ENCODE measurements at places on chromosomes 7 and 10. TPM values are rescaled to one million over a fixed set of nuclear protein-coding genes. Genes with fewer than 3 reads are reported as not detected.

ACHE gene
- total RNA-seq, result 8.8 TPM

CTNNA3 gene
- not detected for total RNA-seq

LYZL2 gene
- total RNA-seq, result not detected

CALHM1 gene
- not detected for total RNA-seq

CAMK2B gene
- total RNA-seq, result not detected

LRIT1 gene
- total RNA-seq, result not detected

PTPRE gene
- total RNA-seq, result 0.13 TPM

ASB10 gene
- not detected for total RNA-seq

GRM8 gene
- total RNA-seq, result not detected

AUTS2 gene
- total RNA-seq, result 0.58 TPM

RSPH10B2 gene
- 0.29 TPM for total RNA-seq

STEAP4 gene
- total RNA-seq, result 0.11 TPM

CALY gene
- not detected for total RNA-seq

OR9A2 gene
- not detected for total RNA-seq

GRCh38 chr7:94623820-94624219 is 32.1 kb downstream of the SGCE start:
- DNase-seq, result no peak

DNA sequence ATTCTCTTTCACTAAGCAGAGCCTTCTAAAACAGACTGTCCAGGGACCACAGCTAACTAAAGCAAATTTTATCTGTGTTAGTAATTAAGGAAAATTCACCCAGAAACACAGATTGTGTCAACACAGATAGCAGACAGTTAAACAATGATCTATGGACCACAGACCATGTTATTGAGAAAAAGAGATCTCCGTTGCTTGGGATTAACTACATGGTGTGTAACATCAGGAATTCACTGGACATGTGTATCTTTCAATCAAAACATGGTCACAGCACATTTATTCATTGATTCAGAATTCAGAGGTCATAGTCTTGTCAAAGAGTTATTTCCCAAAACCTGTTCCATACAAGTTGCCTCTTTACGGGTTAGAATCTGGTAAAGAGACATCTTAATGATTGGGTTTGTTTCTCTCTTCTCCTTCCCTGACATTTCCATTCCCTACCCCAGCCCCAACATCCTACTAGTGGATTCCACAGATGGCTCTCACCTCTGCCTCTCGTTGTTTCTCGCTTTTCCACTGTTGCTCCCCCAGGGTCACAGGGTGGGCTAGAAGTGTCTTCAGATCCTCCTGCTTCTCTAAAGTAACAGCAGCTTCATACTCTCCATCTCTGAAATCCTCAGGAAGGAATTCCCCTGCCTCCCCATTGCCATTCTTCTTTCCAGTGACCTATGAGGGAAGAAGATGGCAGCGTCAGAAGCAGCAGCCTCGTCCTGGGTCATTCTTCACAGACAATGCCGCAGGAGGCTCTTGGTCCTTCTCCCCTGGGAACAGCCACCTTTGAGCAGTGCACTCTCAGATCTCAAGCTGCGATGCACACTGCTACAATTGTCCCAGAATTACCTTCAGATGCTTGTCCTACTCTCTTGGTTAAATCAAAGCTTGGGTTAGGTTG is 958 bp downstream of the ANKRD1 start:
- no peak for DNase-seq

DNA sequence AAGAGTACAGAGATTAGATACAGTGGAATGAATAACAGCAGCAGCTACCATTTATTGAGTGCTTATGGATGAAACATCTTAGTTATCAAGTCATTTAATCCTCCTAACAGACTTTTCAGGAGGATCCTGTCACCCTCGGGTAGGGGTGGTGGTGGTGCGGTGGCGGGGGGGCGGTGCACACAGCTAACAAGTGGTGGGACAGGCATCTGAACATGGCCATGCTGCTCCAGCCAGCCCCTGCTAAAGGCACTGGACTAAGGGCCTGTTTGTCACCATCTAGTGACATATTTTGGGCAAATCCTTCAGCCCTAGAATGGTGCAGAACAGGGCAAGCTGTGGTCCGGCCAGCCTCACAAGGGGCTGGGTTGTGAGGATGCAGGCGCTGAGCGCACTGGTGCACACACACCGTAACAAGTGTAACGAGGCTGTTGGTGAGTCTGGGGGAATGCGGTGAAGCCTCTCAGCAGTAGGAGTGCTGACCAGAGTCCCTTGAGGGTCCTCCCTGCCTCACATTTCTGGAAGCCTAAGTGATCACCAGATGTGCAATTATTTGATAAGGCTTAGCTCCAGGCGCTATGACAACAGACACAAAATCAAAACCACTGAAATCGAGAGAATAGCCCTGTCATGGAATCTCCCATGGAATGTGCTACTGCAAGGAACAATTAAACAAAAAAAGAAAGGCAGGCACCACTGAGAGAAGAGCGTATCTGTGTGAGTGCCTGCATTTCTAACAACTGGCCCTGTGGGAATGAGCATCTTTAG is 102.2 kb downstream of the RNF216 start:
- no peak for DNase-seq

- DNase-seq, result no peak
Observed at GRCh38 chr10:119026301-119027110, 3.0 kb upstream of the NANOS1 start.

GRCh38 chr7:84236398-84236797 is 41.8 kb upstream of the SEMA3A start:
- no peak for DNase-seq

- no peak for DNase-seq
Observed at GRCh38 chr7:141312828-141313521, 238.2 kb upstream of the AGK start.

DNA sequence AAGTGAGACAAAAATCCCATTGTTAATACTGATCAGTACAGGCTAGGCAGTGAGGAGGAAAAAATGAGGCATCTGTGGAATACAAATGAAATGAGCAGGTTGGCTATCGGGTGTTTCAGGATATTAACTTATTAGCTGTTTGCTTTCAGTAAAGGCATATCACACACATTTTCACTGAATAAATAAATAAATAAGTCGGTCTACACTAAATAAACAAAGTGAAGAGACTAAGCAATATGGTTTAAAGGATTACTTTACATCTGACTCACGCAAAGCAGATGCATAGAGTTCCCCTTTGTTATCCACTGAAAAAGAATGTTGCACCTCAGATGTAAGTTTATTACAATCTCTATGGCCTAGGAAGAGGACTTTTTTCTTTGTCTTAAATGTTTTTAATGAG is 6.3 kb upstream of the SEMA3A start:
- no peak for DNase-seq

DNA sequence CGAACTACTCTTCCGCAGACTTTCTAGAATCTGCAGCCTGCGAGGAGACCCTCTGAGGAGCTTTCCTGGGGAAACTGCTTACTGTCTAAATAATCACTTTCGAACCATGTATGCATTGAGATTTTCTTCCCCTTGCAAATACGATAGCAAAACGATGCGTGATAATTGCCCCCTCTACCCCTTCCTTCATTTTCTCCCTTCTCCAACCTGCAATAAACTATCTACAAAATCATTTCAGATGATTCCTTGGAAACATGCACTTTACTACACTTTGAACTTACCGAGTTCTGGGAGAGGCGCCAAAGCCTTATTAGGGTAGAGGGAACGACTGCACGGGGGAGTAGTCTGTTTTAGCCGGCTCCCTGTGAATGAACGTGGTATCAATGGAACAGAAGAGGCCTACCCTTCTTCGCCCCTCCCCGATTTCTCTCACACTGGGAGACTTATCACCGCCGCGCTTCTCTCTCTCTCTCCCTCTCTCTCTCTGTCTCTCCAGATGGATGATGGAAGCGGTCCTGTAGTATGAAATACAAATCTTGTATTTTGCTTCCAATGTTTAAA is at the start of gene FGFBP3:
Gene FGFBP3 (minus strand): TSS at position 370 of the 561 bp plus-strand sequence. CDS start 517 bp downstream, outside the sequence.
- DNase-seq, result peak; percentile 76

DNA sequence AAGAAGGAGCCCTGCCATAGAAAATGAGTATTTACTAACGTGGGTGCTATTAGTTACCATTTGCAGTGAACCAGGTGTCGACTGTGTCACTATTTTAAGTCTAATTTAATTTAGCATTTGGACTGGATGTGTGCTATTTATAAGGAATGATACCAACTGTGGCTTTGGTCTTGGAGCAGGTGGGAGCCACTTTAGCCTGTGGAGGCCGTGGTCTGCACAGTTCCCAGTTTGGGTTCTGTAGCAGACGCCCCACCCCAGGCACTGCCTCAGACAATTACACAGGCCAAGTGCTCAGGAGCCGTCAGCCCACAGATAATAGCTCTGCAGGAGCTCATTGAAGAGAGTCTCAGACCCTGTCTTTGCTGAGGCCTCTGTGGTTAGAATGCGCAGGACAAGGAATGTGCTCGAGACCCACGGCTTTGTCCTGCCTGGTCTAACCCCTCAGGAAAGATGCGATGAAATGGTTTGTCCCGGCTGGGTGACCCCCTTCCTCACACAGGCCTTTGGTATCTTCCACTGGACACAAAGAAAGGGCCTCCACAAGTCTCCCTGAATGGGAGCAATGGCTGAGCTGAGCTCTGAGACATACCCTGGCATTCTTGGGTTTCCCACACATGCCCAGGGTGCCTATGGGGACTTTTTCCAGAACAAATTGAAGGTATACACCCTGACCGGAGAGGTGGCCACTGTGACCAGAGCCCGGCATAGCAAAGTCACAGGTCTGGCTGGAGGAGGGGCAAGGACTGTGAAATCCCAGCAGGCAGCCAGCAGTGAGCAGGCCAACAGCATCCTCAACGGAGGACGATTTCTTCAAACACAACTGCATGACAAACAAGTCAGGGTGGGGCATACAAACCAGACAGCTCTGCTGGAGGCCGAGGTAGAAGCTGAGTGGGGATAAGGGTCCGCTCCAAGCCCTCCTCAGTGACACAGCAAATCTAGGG is 251.2 kb downstream of the ARHGAP12 start:
- no peak for DNase-seq

GRCh38 chr10:71746344-71747037 is 26.8 kb downstream of the VSIR start:
- peak; percentile 89 for DNase-seq

DNA sequence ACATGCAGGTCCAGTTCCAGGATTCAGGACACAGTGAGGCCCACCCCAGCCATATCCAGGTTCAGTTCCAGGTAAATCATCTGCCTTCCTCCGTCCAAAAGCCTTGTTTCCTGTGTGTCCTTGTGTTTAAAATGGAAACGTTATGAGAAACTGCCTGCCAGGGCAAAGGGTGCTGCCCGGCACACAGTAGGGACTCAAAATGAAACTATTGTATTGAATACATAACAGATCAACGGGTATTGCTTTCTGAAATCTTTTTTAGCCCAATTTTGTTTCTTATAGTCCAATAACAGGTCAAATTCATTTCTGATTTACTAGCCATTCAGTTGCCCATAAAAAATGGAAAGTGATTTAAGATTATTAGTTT is 115.5 kb downstream of the EGFR start:
- DNase-seq, result no peak

DNA sequence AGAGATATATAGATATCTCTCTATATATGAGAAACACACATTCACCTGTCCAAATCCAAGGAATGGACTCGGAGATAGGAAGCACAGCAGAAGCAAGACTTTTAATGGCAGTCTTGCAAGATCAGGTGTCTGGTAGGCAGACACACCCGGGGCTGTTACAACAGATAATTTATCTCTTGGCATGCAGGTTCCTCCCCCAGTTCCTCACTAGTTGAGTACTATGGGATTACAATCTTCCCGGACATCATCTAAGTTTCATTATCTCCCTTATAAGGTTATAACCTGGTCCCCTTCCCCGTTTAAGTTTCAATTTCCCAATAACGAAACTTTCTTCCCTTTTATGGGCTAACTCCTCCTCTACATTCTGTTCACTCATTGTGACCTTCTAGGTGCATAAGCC is 399.3 kb downstream of the PPP1R3A start:
- DNase-seq, result no peak

- no peak for DNase-seq
Observed at GRCh38 chr10:114087655-114088054, 44.0 kb downstream of the ADRB1 start.

GRCh38 chr10:127990846-127991542 is 84.1 kb downstream of the PTPRE start:
- no peak for DNase-seq

GRCh38 chr7:44977959-44978335 is 868 bp downstream of the MYO1G start:
- DNase-seq, result no peak

DNA sequence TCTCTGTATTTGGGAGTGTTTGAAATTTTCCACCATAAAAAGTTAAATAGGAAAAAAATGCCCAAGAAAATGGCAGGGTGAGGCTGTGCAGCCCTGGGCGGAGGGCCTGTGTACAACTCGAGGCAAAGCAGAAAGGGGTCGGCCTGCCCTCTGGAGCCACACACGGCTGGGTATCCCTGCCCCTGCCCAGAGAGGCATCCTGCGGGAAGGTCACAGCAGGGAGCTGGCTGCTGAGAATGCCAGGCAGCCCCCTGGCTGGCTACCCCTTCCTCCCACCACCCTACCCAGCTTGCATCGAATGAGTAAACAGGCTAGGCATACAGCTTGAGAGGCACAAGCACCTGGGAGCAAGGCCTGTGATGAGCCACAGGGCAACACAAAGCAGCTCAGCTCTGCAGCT is 46.1 kb downstream of the CAMK2B start:
- no peak for DNase-seq

- DNase-seq, result peak; percentile 81
Observed at GRCh38 chr7:105387508-105388355, 989 bp downstream of the SRPK2 start.

- no peak for DNase-seq
Observed at GRCh38 chr10:91422915-91423314, 12.8 kb downstream of the HECTD2 start.

DNA sequence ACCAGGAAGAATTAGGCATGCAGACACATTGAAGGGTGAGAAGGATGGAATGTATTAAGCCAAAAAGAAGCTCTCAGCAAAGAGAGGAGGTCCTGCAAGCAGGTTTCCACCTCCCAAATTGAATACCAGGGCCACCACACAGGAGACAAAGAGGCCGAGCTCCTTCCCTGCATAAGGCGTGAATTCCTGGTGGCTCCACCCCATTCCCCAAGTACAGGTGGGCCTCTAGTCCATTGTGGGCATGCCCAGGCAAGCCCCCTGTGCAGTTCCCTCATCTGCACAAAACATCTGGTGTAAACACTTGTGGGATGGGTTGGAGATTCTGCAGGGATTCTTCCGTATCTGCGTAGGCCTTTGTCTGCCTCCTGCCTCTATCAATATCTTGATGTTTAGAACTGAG is 817.5 kb downstream of the NRG3 start:
- DNase-seq, result no peak

- DNase-seq, result no peak
Observed at GRCh38 chr7:79552463-79552862, 99.0 kb upstream of the MAGI2 start.

GRCh38 chr7:132002343-132002968 is 446.0 kb upstream of the PODXL start:
- no peak for DNase-seq

GRCh38 chr7:88357781-88358525 is 51.3 kb upstream of the STEAP4 start:
- DNase-seq, result no peak

DNA sequence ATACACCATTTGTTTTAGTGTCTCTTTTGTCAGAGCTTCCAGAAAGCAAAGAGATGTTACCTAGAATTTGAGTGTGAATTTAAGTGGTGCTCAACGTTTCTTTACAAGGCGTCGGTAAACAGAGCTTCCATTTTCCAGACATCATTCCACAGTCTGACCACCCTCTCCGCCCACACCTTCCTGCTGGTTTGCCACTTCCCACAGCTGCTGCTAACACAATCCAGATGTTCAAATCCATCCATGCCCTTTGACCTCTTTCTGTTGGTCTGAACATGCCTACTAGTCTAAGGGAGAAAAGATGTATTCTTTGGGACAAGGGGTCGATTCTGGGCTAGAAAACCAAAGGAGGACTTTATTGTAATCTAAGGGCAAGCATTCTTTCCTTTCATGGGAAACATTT is 86.1 kb downstream of the FAM107B start:
- DNase-seq, result no peak

- DNase-seq, result no peak
Observed at GRCh38 chr7:111605246-111605645, 43.0 kb upstream of the IMMP2L start.

All from K562 (cell line).